ENCODE measurements at places on chromosomes 4 and X. TPM values are rescaled to one million over a fixed set of nuclear protein-coding genes. Genes with fewer than 3 reads are reported as not detected.

DNA sequence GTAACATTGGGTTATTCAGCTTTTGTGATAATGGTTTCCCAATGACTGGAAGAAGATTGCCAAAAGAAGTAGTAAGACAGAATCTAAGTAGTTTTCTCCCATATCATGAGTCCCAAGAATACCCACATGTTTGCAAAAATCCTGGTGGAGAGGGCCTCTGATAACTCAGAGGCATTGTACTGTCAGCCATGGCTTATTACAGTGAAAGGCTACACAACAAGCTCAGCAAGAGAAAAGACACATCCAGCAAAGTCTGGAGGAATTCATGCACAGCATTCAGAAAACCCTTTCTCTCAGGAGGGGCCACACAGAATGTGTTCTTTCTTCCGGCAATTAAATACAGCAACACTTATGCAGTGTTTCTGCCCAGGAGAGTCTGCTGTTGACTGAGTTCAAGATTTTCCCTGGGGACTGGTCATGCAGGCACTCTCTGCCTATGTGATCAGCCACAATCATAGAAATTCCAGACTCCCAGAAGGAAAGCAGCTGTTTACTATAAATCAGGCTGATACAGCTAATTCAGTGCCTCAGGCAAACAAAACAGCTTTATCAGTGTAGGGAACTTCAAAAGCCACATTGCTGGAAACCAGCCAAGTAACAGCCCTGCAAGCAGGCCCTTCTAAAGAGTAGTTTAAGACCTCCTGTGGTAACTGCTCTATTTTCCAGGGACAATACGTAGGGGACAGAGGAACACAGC lies 937.1 kb downstream of the CCSER1 start:
- DNase-seq: no peak

DNA sequence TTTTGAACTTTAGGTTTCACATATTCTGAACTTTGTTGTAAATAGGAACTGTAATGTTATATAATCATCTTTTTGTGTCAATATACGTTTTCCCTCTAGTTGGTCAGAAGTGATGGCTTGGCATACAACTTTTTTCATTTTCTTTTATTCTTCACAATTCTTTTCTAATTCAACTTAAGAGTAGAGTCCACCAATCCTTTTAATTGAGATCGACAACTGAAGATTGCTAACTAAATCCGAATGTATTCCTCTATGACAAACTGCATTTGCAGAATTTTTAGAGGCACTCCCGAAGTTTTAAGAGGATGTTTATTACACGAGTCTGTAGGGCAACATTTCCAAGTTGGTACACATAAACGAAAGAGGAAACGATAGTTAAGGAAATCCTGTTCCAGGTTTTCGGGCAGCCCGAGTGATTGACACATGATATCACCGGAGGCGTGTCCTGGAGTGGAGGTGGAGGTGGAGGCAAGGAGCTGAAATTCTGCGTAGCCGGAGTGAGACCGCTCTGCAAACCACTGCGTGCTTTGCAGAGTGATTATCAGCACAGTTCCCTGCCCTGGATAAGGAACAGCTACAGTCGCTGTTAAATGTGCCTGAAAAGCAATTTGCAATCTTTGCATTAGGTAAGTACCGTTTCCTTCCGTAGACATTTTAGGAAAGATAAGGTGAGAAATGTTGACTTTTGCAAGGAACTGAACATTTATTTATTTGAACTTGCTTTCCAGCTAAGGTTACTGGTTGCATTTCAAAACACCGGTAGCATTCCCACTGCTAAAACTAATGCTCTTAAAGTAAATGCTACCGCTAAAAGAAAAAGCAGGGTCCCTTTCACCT lies at the start of gene SPRY1:
SPRY1 (plus strand) TSS at position 489 of the 837 bp plus-strand sequence. CDS start 4,797 bp downstream, outside the sequence.
- DNase-seq: peak; percentile 66

DNA sequence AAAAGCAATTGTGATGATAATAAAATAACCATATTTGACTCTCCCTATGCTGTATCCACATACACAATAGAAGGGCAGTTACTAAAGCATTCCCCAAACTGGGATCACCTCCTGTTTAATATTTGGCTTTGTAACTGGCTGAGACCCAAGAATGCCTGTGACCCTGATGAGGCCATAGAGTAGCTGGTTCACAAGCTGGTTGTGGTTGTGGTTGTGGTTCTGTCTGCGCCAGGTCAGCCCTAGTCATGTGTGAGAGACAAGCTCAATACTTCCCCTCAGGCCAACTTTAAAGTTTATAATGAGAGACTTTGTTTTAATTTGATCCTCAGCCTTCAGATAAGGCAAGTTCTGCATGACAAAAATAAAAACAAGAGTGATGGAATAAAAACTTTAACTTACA lies 209.9 kb downstream of the PARM1 start:
- no peak for DNase-seq

DNA sequence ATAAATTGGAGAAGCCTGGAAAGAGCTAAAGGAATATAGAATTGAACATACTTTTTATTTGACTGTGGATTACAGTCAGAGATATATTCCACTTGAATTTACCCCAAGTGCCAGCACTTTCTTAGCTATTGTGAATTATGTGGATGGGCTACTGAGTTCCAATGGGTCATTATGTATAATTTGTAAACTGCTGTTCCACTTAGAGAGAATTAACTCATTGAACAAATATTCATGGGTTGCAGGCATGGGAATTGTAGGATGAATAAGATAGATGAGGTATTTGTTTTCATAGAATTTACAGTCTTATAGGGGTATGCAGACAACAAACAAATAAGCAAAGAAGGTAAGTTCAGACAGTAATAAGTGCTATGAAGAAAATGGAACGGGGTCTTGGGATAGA lies 195.7 kb downstream of the SHROOM3 start:
- DNase-seq: no peak

- no peak for DNase-seq
These were observed 38.5 kb upstream of the SMIM10L2A start for GRCh38 chrX:135383249-135383648.

Gene TAB3
- total RNA-seq: 28.5 TPM

Gene CLDN2
- 0.24 TPM for total RNA-seq

All from omental fat pad (tissue), 4 donors.